T-helper 2 cell treated with Interferon-gamma antibody and Interleukin-4, amounts not matched to agents 100 ng/mL and 5 ng/mL, for 36 hours (primary cell): ENCODE measurements at places on chromosomes 6 and 20. TPM values are rescaled to one million over a fixed set of nuclear protein-coding genes. Genes with fewer than 3 reads are reported as not detected.

Gene SLC22A3
- total RNA-seq, result not detected in 2 replicates

Gene SLA2
- 68.9 and 72.1 TPM in 2 replicates for total RNA-seq

Gene SLC9A8
- 19.7 and 22.3 TPM in 2 replicates for total RNA-seq

Gene GRIK2
- not detected in 2 replicates for total RNA-seq

Gene PTCHD4
- total RNA-seq, result not detected in 2 replicates

Gene PAX1
- total RNA-seq, result not detected in 2 replicates

Gene TP53TG5
- total RNA-seq, result 0.09 and 0.11 TPM in 2 replicates

Gene CLVS2
- total RNA-seq, result not detected in 2 replicates

Gene PNLDC1
- 0.50 and 0.93 TPM in 2 replicates for total RNA-seq

Gene CST2
- not detected in 2 replicates for total RNA-seq

Gene VIP
- not detected in 2 replicates for total RNA-seq

Gene GNAS-AS1
- 1.4 and 1.7 TPM in 2 replicates for total RNA-seq

Gene HCRTR2
- total RNA-seq, result not detected in 2 replicates

Gene PDE10A
- total RNA-seq, result not detected in 2 replicates

Gene DEFB132
- not detected in 2 replicates for total RNA-seq

Gene MAP3K5
- total RNA-seq, result 24.0 and 24.4 TPM in 2 replicates

Gene EDN3
- 0.09 and 0.16 TPM in 2 replicates for total RNA-seq

Gene REM1
- not detected in 2 replicates for total RNA-seq

Gene NINL
- 3.4 and 5.2 TPM in 2 replicates for total RNA-seq

Gene NEDD9
- 45.9 and 46.5 TPM in 2 replicates for total RNA-seq

Gene MAN1A1
- 23.8 and 24.2 TPM in 2 replicates for total RNA-seq

Gene CHRNA4
- total RNA-seq, result not detected in 2 replicates

Gene WFDC5
- not detected in 2 replicates for total RNA-seq

Gene FABP7
- total RNA-seq, result not detected in 2 replicates

Gene CLDN20
- not detected in 2 replicates for total RNA-seq

Gene ECT2L
- not detected in 2 replicates for total RNA-seq

Gene EPHA7
- not detected in 2 replicates for total RNA-seq
